ENCODE measurements at places on chromosomes 4 and X.

DNA sequence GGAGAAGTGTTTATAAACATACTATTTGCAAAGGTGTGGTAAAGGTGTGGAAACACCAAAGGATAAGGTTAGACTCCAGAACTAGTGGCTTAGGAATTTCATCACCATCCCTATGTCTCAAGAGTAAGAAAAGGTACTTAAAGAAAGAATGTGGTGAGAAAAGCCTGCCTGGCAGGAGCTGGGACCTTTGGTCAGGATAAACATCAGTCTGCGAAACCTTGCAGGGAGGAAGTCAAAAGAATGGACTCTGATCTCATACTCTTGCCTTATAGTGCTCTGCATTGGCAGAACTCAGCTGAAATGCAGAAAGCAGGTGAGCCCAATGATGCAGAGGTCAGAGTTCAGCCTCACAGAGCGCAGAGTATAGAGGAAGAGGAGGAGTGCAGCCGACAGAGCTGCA lies 97.2 kb upstream of the NR3C2 start:
- no peak for DNase-seq

GRCh38 chr4:79273915-79274314 lies 51.9 kb downstream of the NAA11 start:
- DNase-seq = no peak

GRCh38 chrX:120697053-120697452 lies 67.2 kb upstream of the C1GALT1C1 start:
- no peak for DNase-seq

DNA sequence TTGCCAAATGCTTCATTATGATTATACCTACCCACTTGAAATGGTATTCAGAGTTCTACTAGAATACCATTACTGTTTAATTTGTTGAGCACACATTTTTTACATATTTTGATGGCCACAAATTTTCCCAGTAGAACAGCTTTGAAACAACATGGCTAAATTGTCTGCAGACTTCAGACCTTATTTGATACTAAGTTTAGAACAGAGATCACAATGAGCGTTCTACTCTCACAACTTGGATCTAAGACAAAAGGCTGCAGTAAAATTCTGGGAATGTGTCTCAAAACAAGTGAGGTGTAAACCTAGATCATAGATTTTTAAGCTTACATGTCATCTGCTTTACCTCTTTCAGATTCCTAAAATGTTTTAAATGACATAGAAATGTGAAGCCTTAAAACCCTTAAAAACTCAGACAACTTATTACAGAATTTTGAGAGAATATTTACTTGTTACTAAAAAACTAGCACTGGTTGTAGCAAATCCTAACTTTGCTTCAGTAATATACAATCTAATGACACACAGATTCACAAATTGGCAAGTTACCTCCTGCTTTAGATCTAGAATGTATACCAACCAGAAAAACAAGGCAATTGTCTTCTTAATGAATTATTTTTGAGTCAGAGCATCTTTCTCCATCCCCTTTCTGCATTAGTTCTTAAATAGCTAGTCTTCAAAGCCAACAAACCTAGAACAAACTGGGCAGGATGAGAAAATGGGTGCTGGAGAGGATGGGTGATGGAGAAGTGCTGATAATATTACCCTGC lies 243.3 kb downstream of the SLC7A11 start:
- DNase-seq = no peak

- no peak for DNase-seq
Observed at GRCh38 chrX:107849747-107850421, 24.2 kb downstream of the MID2 start.

- DNase-seq = no peak
Observed at GRCh38 chr4:173859091-173859713, 329.2 kb upstream of the HAND2 start.

DNA sequence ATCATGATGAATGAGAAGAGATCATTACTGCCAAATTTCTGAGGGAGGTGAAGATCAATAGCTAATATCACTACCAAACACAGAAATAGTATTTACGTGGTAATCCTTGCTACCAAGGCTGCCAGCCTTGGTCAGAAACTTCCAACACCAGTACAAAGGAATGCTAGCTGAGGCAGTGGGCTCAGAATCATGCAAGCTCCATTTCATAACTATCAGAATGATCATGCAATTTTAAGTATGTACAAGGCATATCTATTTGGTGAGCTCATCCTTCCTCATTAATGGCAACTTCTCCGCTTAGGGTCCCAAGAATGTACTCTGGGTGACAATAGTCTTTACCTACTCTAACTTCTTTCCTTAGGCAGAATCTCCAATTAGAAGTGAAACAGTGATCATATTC lies 135.0 kb downstream of the GPC3 start:
- DNase-seq = no peak

DNA sequence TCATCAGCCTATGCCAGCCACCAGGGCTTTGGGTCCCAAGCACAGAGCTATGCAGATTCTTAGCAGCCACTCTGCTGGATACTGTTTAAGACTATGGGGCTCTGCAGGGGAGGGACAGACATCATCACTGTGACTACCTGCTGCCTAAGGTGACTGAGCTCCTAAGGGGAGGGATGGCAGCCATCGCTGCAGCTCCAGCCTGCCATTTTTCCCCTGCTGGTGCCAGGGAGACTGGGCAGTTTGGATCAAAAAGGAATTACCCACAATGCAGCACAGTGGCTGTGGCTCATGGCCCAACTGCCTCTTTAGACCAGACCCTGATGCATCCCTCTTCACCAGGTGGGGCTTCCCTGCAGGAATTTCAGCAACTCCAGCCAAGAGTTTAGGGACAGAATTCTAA lies 28.6 kb upstream of the INPP4B start:
- no peak for DNase-seq

GRCh38 chr4:4417886-4418285 lies 31.0 kb downstream of the NSG1 start:
- no peak for DNase-seq

DNA sequence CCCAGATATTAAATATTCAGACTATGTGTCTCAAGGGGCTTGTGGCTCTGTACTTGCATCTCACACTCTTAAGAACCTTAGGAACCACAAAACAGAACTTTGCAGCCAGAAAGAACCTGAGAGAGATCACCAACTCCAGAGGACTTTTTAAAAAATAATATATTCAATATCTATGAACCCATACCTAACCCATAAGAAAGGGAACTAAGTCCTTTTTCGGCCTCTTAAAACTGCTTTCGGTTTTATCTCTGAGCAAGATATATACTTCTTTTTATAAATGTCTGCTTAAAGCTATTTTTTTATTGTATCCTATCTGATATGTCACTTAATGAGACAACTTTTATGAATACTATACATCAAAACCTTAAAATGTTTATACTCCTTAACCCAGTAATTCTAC lies 10.9 kb downstream of the SMARCA1 start:
- DNase-seq = no peak

GRCh38 chr4:170109586-170110284 lies 20.0 kb upstream of the AADAT start:
- no peak for DNase-seq

GRCh38 chrX:102784550-102784949 lies 64.0 kb downstream of the GPRASP3 start:
- DNase-seq = no peak

GRCh38 chr4:154497889-154498288 lies 6.3 kb upstream of the DCHS2 start:
- DNase-seq = no peak

DNA sequence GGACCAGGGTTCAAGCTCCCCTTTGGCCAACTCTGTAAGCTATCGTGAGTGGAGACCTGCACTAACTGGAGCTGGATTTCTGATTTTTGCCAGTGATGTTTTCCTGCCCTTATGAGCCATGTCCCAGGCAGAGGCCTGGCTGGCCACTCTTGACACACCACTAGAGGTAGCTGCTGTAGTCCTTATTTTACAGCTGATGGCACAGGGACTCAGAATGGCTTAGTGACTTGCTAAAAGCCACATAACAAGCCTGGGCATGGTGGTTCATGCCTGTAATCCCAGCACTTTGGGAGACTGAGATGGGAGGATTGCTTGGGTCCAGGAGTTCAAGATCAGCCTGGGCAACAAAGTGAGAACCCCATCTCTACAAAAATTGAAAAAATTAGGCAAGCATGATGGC lies 33.4 kb downstream of the CYTL1 start:
- peak; percentile 11 for DNase-seq

GRCh38 chrX:6071731-6072130 lies 156.9 kb downstream of the NLGN4X start:
- no peak for DNase-seq

DNA sequence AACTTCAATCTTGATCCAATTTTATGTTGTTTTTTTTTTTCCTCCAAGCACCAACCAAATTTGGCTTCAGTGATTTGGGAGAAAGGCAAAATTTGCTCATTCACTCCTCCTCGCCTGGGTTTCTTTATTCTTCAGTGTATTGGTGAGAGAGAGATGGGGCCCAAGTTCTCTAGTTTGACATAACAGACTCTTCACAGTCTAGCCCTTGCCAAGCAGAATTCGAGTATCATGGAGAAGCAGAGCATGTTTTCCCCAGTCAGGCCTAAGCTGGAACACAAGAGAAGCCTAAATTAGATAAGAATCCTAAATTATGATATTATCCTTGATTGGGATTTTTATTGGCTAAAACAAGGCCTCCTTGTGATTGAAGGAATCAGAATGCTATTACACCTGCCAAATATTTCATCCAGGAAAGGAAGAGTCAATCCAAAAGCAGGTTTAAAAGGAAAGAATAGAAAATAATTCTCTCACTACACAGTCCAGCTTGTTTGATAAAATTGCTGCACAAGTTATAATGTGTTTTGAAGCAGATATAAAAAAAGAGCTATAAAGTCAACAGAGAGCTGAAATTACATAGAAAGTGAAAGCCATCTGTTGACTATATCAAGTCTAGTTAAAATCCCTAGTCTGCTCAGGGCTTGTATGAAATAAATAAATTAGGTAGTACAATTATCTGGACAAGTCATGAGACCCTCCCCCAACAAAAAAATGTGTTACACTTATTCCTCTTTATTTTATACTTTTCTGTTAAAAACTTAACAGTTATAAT lies 39.9 kb upstream of the FAM241A start:
- no peak for DNase-seq

- DNase-seq = no peak
Observed at GRCh38 chr4:185358959-185359358, 36.8 kb downstream of the LRP2BP start.

DNA sequence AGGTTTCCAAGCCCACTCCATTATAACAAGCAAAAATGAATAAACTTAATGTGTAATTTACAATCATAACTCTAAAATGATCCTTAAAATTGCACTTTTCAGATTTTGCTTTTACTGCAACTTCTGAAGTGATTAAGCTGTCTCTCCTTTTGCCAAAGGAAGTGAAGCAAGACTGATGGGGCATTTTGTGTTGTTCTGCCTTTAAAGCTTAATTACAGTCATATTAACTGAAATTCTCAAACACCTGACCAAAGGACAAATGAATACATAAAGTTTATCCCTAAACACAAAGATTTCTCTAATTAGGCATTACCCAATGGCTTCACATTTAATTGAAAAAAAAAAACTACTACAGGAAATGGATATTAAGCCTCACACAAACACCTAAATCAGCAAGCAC lies 101.8 kb downstream of the ATP11C start:
- no peak for DNase-seq

DNA sequence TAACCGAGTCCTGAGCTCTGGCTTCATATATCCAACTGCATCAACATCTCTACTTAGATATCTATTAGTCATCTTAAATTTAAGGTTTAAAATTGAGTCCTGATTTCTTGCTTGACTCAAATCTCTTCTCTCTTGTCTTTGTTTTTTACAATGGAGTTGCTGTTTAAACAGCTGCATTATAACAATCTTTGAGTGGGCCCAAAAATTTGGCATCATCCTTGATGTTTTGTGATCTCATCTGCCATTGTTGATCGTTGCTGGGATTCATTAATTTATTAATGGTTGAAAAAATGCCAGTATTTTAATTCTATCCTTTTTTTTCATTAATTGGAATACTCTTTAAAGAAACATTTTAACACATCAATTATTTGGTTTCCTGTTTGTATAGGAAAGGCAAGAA lies 82.2 kb downstream of the STIM2 start:
- DNase-seq = no peak

DNA sequence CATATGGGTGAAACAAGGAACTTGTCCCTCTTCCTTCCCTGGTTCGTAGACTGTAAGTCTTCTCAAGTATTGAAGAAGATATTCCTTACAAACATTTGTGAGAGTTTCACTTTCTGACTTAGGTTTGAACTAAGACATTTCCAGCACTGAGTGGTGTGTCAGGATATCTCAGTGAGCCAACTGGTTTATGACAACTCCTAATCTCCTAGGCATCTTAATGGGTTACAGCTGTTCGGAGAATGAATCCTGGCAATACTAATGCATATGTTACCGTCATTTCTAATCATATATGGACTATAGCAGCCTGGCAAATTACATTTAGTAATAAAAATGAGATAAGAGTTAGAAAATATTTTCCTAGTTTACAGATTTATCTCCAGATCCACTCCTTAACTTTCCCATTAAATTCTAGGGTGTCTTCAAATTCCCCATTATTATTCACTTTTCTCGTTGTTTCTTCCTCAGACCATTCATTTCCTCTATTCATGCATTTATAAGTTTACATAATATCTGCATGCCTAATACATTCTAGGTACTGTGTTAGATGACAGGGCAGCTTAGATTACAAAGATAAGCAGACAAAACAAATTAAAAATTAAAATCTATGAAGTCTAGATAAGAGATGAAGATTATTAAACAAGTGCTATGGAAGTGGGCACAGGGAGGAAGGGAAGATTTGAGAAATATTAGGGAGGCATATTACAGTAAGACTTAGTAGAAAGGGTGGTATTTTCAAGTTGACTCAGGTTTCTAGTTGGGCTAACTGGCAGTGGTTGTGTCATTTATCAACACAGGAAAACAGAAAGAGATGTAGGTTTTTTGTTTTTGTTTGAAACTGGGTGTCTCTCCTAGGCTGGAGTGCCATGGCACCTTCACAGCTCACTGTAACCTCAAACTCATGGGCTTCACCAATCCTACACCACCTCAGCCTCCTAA lies 173.9 kb downstream of the WDFY3 start:
- no peak for DNase-seq

GRCh38 chr4:153684182-153684970 lies at the start of gene TLR2:
TSS of gene TLR2 (plus strand) at chr4:153684280. CDS start at chr4:153702908, 18,628 bp downstream.
- no peak for DNase-seq

- DNase-seq = no peak
Observed at GRCh38 chr4:183540410-183541009, 35.7 kb downstream of the ING2 start.

- no peak for DNase-seq
Observed at GRCh38 chr4:77481856-77482255, 123.8 kb upstream of the CXCL13 start.

DNA sequence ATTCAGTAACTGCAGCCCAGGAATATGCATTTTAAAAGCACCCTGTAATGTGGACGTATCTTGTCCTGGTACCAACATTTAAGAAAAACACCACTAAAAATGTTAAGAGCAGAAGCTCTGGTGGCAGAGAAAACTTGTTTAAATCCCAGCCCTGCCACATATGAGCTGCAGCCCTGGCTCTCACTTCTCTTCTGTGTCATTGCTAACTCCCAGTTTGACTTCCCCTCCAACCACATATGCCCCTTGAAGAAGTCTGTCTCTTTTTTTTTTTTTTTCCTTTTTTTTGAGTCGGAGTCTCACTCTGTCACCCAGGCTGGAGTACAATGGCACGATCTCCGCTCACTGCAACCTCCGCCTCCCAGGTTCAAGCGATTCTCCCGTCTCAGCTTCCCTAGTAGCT lies 14.8 kb downstream of the LHFPL1 start:
- no peak for DNase-seq

Measured in NAMALWA (cell line).